ENCODE measurements at places on chromosomes 3 and 15.
A peak's percentile ranks its signal among the peaks of the same experiment; 100 is the strongest.

DNA sequence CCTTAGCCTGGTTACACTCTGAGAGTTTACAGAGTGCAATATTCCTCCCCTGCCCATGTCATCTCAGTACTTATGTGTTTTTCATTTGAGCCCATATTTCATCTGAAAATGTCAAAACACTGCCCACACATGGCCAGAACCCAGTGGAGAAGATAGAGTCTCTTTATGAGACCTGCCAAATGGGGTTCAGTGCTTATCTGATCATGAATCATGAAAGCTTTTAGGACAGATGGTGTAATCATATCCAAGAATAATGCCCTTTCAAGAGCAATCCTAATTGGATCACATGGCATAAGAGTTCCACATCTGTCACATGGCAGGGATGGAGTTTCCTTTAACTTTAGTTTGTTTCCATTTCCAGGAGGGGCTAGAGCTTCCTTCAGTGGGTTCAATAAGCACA, 77.2 kb upstream of the AGBL1 start:
- DNase-seq = no peak

- DNase-seq = no peak
Observed at GRCh38 chr3:64163019-64163754, 62.1 kb downstream of the PRICKLE2 start.

DNA sequence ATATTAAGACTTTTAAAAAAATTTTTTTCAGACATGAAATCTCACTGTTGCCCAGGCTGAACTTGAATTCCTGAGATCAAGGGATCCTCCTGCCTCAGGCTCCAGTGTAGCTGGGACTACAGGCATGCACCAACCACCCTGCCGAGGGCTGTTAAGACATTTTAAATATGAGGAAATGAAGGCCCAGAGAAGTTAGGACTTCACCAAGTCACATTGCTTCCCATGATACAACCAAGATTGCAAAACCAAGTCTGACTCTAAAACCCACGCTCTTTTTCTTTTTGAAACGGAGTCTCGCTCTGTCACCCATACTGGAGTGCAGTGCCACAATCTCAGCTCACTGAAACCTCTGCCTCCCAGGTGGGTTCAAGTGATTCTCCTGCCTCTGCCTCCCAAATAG, 28.0 kb downstream of the PTPN9 start:
- no peak for DNase-seq

DNA sequence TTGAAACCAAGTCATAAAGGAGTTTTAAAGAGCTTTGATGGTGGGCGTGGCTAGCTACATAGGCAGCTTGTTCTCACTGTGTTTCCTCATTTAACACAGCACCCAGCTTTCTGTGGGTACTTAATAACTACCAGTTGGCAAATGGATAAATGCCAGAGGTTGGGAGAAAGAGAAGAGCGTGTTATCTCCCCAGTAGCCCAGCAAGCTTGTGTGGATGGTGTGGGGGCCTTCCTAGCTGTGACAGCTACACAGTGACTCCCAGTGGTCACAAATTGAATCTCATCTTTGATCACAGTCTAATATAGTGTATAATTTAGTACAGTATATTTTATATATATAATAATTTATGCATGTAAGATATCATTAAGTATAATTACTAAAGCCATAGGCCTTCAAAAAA, 984.1 kb downstream of the EPHA3 start:
- DNase-seq = no peak

DNA sequence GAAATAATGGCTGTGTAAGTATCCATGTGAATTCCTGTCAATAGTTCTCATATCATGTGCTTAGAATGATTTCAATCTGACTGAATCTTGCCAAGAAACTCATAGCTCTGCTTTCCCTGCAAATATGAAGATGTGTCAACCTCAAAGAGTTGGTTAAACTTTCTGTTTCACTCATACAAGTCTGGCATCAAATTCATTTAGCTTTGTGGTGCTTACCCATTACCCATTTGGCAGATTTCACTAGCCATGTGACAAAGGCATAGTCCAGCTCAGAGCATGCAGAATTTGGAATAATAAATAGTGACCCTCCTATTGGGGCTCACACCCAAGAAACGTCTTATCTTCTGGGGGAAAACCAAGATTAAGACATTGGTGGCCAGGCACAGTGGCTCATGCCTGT, 256.6 kb upstream of the TPRG1 start:
- DNase-seq = no peak

- no peak for DNase-seq
Observed at GRCh38 chr15:62021991-62022600, 38.2 kb downstream of the VPS13C start.

GRCh38 chr15:34893967-34894366, 75.6 kb downstream of the AQR start:
- DNase-seq = no peak

- no peak for DNase-seq
Observed at GRCh38 chr3:64161481-64161952, 63.7 kb downstream of the PRICKLE2 start.

- no peak for DNase-seq
Observed at GRCh38 chr15:68232937-68233336, 3.4 kb upstream of the CLN6 start.

GRCh38 chr3:108818404-108818803, 4.2 kb upstream of the TRAT1 start:
- peak; percentile 24 for DNase-seq

- DNase-seq = no peak
Observed at GRCh38 chr15:48584090-48584811, 61.3 kb downstream of the FBN1 start.

GRCh38 chr3:123152687-123153086, 49.1 kb upstream of the SEC22A start:
- DNase-seq = no peak

GRCh38 chr3:130904491-130904890, 10.6 kb downstream of the ATP2C1 start:
- DNase-seq = no peak

GRCh38 chr3:7897655-7898054, 604.0 kb upstream of the LMCD1 start:
- DNase-seq = no peak

DNA sequence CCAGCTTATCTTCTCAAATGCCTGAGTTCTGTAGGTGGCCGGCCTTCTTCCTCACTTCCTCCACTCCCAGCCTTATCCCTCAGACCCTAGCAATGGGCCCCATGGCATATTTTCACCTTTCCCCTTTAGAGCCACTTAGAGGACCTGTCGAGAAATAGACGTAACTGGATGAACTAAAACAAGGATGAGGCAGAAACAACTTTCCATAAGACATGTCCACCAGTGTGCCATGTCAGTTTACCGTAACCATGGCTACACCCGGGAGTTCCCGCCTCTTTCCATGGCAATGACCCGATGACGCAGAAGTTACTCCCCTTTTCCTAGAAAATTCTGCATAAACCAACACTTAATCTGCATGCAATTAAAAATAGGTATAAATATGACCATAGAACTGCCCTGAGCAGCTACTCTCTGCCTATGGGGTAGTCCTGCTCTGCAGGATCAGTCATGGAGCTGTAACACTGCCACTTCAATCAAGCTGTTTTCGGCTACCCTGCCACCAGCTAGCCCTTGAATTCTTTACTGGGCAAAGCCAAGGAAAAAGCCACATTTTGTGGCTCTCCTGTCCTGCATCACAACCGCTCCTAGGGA, 55.1 kb upstream of the ZBTB38 start:
- DNase-seq = no peak

- no peak for DNase-seq
Observed at GRCh38 chr3:81592101-81592500, 169.3 kb downstream of the GBE1 start.

DNA sequence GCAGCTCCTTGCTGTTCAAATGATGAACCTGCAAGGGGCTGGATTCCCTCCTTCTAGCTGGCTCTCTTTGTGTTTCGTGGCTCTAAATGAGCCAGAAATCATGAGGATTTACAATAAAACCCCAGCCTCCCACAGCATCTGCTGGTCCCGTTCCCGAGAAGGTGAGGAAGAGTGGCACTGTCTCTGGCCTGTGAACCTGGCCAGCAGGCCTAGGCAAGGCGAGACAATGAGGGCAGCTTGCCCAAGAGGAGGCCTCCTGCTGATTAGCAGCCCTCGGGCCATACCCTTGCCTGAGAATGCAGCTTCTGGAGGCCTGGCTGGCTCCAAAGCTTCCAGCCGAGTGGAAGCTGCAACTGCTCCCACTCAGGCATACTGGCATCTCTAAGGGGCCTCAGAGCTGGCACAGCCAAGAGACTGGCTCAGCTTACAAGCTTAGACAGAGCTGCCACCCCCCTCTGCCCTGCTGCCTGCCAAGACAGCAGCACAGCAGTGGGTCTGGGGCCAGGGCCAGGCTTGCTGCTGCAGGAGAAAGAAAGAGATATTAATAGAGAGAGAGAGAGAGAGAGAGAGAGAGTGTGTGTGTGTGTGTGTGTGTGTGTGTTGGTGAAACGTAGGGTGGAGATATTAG, 76.5 kb downstream of the HMG20A start:
- DNase-seq = no peak

DNA sequence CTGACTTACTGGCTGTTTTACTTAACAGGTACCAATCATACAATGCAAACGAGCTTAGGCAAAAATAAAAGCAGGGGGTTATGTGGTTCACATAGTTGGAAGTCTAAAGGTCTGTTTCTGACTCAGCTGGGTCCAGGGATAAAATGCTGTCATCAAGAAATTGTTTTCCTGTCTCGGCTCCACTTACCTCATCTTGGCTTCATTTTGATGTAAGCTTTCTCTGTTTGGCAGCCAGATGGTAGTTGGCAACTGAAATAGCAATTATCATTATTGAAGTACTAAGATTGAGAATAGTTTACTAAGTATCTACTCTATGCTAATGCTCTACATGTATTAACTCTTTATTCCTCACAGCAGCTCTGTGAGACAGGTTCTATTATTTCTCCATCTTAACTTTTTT, 36.8 kb upstream of the CNTN3 start:
- no peak for DNase-seq

DNA sequence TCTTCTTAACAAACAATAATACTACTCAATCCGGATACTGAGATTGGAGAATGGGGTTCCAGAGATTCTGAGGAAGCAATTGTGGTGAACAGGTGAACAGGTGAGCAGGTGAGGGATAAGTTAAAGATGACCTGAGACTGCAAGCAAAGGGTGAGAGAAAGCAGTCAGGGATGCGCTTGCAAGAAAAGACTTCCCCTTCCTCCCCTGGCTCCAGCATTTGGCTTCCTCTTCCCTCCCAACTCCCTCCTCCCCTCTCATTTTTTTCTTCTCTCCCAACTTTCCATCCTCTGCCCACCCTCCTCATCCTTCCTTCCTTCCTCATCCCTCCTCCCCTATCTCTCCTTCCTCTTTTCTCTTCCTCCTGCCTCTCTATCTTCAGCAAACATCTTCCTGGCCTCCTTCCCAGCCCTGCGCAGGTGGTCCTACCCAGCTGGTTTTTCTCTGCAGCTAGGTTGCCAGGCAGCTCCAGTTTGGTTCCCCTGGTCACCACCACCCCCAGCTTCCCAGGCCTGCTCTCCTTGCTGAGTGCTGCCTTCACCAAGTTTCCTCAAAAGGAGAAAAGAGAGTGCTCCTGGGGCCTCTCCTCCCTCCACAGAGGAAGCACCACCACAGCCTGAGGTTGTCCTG, 10.4 kb upstream of the VIPR1 start:
- no peak for DNase-seq

- no peak for DNase-seq
Observed at GRCh38 chr15:86653344-86654197, 573.9 kb downstream of the AGBL1 start.

DNA sequence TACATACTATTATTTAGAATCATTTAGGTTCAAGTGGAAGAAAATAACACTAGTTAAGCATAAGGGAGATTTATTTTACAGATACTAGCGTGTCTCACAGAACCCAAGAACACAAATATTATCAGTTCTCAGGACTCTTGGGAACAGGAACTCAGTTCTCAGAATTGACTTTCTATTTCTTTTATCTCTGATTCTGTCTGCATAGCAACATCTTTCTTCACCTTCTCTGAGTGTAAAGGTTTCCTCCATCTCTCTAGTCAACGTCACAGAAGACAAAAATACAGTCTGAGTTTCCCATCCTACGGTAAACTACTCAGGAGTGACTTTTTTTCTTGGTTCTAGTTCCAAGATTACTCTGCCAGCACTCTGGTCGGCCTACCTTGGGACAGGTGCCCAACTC, 220.0 kb downstream of the SV2B start:
- DNase-seq = no peak

DNA sequence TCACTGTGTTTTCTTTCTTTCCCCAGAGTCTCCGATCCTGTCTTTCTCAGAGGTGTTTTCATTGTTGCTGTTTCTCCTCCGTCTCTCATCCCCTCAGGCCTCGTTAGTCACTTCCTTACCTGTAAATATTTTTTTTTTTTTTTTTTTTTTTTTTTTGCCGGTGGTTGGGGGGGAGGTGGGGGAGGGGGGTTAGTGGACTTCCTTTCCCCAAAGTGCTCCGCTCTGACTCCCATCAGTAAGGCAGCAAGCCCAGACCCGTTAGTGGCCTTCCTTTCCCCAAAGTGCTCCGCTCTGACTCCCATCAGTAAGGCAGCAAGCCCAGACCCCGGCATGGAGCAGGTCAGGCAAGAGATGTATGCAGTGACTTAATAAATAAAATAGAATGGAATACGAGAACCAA, 97.1 kb upstream of the TNFAIP8L3 start:
- no peak for DNase-seq

GRCh38 chr3:46300461-46300789, 53.5 kb upstream of the CCR2 start:
- DNase-seq = no peak

- DNase-seq = no peak
Observed at GRCh38 chr3:143165211-143165610, 45.6 kb downstream of the CHST2 start.

DNA sequence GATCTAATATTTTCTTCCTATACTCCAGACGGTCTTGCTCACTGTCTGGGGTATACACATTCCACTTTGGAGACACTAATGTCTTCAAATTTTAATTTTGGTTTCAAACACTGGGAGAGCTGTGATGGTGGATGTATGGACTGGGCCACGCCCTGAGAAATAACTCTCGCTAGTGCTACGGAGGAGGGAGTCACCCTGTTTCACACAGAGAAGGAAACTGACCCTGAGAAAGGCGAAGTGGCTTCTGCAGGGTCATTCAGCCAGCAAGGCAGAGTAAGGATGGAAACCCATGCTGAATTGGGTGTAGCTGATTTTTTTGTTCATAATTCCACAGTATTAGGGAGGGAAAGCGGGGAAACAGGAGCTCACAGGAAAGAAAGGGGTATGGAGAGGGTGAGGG, 8.6 kb upstream of the SKIC8 start:
- DNase-seq = no peak

- DNase-seq = no peak
Observed at GRCh38 chr15:78950902-78951840, 6.3 kb upstream of the CTSH start.

GRCh38 chr3:189690237-189690636, 59.0 kb downstream of the TP63 start:
- DNase-seq = no peak

GRCh38 chr15:68265081-68265480, 12.5 kb upstream of the FEM1B start:
- no peak for DNase-seq

Measured in activated CD4-positive, alpha-beta T cell treated with anti-CD3 and anti-CD28 coated beads for 24 hours (primary cell).